ENCODE measurements at places on chromosomes 7 and 10.

DNA sequence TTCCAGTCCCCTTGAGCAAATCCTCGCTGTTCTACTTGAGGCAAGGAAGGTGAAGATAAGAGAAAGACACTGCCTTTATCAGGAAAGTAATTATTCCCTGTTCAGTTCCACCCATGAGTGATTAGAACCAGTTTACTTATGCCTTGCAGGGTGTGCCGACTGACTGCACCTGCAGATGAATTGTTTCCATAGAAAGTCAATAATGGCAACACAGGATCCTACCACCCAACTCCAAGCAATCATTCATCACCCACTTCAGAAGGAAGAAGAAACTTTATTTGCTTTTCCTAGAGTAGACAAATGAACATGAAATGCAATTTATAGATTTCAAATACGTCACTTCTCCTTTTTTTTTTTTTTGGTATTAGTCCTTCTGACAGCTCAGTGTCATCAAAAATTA lies 383.9 kb downstream of the SORCS1 start:
- no peak for DNase-seq

DNA sequence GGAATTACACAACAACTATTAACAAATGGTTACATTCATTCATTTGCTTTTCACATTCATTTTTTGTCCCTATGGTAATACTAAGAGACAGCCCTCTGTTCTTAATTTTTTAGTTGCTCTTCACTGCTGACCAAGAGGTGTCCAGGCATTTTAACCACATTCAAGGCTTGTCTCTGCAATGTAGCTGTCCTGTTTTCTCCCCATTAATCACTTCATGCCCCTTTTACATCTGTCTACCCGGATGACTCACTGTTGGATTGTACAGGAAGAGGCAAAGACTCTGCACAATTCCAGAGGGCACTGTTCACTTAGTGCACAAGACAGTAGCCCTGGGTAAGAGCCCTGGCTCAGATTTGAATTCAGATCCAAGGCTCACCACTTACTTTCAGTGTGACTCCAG lies 168.5 kb downstream of the NOC3L start:
- DNase-seq = peak; percentile 48

DNA sequence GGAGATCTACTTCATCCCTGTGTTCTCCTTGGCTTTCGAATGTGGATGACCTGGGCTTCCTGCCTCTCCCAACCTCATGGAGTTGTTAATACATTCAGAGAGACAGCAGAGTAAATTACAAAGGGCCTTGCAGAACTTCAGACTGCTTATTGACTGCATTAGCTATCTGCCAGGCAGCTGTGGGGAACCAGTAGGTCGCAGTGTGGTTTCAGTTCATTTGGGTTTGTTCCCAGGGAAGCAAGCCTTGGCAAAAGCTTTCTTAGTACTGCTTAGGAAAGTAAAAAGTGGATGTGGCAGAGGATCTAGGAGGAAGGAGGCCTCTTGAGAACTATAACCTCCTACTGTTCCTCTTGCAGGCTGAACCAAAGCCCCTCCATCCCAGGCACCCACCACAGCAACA lies 9.2 kb downstream of the NPFFR1 start:
- DNase-seq = no peak

GRCh38 chr10:77267703-77268675 lies 369.6 kb downstream of the KCNMA1 start:
- DNase-seq = no peak

- no peak for DNase-seq
Measured at GRCh38 chr7:131604841-131605279, 48.4 kb upstream of the PODXL start.

DNA sequence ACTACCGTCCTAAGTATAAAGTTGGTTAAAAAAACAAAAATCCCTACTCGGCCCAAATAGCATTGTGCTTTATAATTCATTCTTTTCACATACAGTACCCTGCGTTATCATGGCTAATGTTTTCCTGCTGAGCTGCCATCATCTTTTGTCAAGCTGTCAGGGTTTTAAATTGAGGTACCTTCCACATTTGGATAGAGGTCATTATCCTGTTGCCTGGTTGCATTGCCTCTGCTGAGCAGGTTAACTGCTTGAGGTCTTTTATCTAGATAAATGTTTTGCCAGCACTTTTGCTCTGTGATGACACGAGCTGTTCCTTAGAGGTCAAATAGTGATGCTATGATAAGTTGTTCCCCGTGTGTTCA lies 94.4 kb upstream of the FZD1 start:
- DNase-seq = no peak

- DNase-seq = no peak
Measured at GRCh38 chr10:123272171-123272570, 118.0 kb downstream of the BUB3 start.

GRCh38 chr7:15470825-15471668 lies 90.8 kb downstream of the AGMO start:
- no peak for DNase-seq

DNA sequence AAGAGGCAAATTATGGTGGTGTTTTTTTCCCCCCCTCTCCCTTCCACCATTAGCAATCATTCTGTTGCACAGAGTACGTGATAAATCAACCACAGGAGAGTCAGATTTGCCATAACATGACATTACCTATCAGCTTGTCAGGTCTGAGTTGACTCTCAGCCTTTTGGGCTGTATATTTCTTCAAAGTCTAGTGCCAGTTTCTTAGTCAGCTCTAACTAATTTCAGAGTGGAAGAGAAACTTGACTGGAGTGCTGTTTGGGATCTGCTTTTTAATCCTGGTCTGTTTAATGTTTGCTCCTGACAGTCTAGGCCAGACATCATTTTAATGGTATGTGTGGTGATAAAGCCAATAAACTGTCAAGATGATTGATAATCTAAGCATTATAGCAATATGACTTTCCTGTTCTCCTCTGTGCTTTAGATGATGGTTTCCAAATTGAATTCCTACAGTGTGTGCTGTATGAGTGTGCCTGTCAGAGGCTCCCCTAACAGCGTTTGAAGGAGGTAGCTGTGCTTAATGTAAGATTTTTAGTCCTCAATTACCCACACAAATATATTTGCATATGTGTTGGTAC lies 76.9 kb downstream of the LRMDA start:
- peak; percentile 34 for DNase-seq

- no peak for DNase-seq
Measured at GRCh38 chr10:34768261-34768971, 46.7 kb downstream of the PARD3 start.

- DNase-seq = no peak
Measured at GRCh38 chr7:115491744-115492380, 538.7 kb downstream of the TFEC start.

DNA sequence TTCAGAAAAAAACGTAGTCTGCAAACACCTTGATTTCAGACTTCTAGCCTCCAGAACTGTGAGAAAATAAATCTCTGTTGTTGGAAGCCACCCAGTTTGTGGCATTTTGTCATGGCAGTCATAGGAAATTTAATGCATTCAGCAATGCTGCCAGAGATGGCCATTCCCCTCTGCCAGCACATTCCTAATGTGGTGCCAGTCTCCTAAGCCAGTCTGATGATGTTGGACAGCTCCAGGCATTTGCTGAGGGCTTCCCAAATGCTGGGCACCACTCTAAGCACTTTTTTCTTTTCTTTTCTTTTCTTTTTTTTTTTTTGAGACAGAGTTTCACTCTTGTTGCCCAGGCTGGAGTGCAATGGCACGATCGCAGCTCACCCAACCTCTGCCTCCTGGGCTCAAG lies 666.7 kb upstream of the C7orf33 start:
- no peak for DNase-seq

GRCh38 chr7:154469652-154470051 lies 417.5 kb downstream of the DPP6 start:
- DNase-seq = no peak

- DNase-seq = no peak
Measured at GRCh38 chr10:27607591-27607990, 103.5 kb downstream of the RAB18 start.

DNA sequence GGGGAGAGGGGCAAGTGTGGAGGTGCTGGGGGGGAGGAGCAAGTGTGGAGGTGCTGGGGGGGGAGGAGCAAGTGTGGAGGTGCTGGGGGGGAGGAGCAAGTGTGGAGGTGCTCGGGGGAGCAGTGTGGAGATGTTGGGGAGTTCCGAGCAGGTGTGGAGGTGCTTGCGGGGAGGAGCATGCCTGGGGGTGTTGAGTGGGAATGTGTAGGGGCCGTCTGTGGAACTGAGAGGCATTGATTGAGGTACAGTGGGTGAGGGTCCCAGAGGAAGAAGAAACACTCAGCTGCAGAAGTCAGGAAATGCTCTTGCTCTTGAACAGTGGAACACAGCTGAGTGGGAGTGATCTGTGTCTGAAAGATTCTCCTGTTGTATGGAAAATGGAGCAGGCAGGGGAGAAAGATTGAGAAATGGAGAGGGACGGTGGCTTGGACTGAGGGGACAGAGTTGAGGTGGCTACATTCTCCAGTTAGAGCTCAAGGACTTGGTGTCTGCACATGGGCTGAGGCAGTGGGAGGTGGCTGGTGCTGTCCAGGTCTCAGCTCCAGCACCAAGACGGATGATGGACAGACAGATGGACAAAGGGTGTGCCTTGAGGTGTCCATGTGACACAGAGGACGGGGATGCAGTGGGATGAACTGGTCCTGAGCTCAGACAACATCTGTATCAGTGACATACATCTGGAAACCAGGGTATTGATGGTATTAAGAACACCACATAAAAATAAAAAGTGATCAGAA lies 25.2 kb upstream of the NCAPG2 start:
- no peak for DNase-seq

DNA sequence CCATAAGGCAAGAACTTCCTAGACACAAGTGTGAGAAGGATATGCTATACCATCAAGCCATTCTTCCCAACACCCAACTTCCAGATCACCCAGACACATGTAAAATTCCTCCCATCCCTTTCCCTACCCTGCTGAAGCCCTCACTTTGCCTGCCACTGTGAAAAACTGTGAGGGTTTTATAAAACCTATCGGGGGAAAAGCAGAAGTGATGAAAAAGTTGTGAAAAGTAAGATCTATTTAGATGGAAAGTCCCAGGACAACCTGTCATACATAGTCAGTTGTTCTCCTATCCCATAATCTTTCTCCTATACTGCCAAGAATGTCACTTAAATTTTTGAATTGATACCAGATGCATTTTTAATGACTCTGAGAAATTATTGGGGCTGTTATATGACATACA lies 39.0 kb upstream of the PPP3CB start:
- no peak for DNase-seq

- DNase-seq = peak; percentile 90
Measured at GRCh38 chr10:112379635-112380296, 5.8 kb downstream of the ACSL5 start.

DNA sequence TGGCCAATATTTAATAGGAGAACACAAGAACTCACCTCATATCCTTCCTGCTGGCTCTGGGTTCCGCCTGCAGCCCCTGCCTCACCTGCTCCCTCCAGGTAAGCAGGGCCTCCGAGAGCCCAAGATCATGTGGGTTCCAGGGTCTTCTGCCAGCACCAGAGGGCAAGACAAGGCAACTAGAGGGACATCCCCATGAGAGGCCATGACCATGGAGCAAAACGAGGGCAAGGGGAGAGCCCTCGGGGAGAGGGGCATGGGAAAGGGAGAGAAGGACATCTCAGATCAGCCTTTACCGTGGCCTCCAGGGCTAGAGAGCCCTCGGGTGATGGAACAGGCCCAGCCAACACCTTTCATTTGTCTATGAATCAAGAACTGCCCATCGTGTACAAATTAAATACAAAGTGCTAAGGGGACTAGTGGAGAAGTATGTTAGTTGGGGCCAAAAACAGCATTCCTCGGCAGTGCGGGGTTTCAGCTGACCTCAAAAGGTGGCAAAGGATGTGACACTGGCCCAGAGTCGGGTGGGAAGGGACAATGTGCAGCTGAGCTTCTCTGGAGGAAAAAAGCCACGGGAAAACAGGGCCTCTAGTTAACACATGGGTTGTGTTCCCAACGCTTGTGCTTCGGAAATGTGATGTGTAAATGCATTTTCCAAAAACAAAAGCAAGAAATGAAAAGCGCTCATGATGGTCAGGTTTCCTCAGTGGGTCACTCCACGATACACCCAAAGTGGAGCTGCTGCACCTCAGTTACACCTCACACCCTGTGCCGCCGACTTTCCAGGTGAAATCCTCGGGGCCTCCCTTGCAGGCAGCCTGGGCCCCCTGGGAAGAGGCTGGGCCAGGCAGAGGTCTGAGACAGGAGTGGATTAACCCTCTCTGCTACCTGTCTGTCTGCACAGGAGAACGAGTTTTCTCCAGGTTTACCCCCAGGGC lies 2.0 kb downstream of the AOC1 start:
- no peak for DNase-seq

DNA sequence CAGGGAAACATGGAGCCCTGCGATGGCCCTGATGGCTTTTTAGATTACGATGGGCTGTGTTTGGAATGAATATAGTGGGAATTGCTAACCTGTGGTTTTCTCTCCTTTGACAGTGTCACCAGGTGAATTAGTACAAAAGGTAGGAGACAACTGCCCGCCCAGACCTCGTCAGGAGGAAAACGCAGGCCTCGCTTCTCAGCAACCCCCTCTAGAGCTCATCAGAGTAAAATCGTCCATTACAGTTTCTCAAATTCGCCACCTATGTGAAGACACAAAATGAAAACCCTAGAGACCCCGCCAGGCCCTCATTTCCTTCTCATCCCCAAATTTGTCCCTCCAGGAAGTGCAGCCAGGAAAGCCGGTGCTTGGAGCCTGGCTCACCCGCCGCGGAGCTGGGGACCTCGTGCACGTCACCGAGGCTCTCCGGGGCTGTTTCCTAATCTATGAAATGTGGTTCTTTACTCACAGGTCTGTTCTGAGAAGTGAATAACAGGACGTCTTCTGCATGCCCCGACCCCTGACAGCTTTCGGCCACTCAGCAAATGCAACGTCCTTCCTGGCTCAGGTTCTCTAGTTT lies 143.7 kb downstream of the VIPR2 start:
- DNase-seq = no peak

DNA sequence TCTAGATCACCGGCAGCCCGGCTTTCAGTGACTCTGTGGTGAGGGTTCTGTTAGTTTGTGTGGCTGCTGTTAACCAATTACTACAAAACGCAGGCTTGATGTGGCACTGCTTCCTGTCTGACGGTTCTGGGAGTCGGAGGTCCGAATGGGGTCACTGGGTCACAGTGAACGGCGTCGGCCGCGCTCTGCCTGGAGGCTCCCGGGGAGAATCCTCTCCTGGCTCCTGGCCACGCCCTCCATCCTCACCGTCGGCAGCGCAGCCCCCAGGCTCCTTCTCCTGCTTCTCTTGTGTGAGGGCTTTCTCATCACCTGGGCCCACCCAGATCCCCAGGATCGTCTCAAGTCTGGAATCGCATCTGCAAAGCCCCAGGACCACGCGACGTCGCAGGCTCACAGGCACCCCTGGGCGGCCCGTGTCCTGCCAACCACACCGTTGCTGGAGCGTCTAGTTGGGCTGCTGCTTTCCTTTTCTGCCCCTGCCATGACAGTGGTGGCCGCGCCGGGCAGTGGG lies 31.8 kb upstream of the NKX6-2 start:
- DNase-seq = no peak

DNA sequence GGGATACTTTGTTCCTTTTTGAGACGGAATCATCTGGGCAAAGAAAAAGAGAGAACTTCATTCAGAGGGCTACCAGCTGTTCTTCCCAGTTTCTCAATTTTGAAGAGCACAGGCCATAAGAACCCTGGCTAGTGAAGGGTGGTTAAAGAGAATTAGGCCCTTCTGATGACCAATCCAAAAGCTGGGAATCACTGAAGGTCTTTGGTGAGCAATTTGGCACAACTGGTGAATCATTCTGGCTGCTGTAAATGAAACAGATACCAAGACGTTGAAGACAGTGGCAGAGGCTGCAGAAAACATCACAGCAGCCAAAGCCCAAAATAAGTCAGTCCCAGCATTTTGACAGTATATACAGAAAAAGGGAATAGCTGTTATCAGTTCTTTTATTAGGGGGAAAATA lies 5.1 kb downstream of the RAPGEF5 start:
- peak; percentile 25 for DNase-seq

- DNase-seq = peak; percentile 31
Measured at GRCh38 chr7:159020987-159021386, 123.7 kb downstream of the VIPR2 start.
